Right ventricle myocardium inferior (tissue), 1 donor: ENCODE measurements at places on chromosomes 5 and 9.

GRCh38 chr5:17817990-17818389 is 183.7 kb downstream of the TAF11L14 start:
- no peak for DNase-seq

- DNase-seq = no peak
Measured at GRCh38 chr5:26791021-26791420, 247.4 kb downstream of the CDH9 start.

GRCh38 chr5:366541-367357 is 45.2 kb downstream of the AHRR start:
- DNase-seq = peak; percentile 21

- no peak for DNase-seq
Measured at GRCh38 chr9:91515074-91515687, 91.5 kb upstream of the NFIL3 start.

GRCh38 chr5:17947029-17947428 is 312.8 kb downstream of the TAF11L14 start:
- no peak for DNase-seq

DNA sequence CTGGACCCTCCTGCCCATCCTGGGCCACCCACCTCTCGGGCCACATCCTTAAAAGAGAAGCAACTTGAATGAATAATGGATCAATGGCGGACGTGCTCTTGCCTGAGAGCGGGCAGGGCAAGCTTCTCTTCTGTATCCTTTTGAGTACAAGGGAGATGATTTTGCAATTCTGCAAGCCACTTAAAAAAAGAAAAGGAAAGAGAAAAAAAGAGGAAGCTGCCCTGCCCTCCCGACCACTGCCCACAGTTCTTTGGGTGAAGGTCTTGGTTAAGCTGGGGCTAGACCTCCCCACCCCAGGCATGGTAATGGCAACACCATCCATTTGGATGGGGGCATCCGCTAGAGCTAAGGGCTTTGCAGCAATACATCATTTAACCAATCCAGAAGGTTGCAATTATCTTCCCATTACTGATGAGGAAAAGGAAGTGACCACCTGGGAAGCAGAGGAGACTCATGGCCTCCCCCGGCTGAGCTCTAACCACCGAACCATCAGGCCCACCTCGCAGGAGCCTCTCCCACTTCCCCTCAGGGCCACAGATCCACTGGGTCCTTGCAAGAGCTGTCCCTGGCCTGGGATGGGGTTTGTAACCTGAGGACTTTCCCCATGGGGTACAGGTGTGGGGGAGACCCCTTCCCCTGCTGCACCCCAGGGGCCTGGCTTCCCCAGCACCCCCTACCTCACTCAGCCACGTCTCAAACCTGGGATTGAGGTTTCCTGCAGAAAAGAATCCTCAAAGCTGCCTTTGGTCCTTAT is 27.8 kb upstream of the LAMC3 start:
- no peak for DNase-seq

DNA sequence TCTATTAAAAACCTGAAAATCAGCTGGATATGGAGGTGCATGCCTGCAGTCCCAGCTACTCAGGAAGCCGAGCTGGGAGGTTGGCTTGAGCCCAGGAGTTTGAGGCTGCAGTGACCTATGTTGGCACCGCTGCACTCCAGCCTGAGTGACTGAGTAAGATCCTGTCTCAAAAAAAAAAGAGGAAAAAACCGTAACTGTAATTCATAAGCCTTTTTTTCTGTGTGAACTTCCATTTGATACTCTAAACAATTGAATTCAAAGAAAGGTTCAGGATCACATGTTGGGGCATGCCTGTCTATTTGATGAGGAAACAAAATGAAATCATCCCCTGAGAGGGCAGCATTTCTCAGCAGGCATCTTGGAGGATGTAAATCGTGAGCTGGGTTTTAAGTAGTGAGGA is 38.8 kb downstream of the ITGA2 start:
- no peak for DNase-seq

GRCh38 chr5:107485184-107485583 is 185.6 kb downstream of the EFNA5 start:
- no peak for DNase-seq

- DNase-seq = no peak
Measured at GRCh38 chr5:17364987-17365810, 132.8 kb upstream of the TAF11L2 start.

DNA sequence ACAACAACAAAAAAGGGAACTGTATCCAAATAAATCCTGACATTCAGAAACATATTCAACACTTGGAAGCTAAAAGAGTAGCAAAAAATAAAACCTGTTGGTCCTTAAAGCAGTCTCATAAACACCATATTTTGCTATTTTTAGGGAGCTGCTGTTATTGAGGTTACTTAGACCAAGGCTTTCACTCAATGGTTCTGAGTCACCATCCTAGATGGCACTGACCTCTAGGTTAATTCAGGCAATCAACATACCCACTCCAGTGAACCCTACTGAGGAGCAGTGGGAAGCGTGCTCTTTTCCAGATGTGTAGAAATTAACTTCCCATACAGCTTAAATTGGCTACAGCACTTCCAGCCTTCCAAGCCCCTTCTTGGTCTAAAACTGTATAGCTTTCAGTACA is 5.2 kb downstream of the GNAQ start:
- no peak for DNase-seq

- no peak for DNase-seq
Measured at GRCh38 chr5:160494451-160494850, 72.8 kb downstream of the PTTG1 start.

DNA sequence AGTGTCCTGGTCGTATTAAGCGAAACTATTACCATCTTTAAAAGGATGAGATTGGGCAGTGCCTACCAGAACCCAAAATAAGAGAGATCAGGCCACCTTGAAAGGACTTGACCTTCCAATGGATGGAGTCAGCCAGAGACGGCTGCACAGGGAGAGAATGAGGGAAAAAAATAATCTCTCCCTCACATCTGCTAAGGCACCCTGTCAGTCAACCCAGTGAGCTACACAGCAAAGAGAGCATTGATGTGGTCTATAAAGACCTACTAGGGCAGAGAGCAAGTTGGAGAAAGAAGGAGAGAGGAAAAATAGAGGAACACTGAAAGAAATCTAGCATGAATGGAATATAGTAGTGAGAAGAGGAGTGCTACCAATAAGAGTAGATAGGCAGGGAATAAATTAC is 68.0 kb upstream of the FTMT start:
- no peak for DNase-seq

DNA sequence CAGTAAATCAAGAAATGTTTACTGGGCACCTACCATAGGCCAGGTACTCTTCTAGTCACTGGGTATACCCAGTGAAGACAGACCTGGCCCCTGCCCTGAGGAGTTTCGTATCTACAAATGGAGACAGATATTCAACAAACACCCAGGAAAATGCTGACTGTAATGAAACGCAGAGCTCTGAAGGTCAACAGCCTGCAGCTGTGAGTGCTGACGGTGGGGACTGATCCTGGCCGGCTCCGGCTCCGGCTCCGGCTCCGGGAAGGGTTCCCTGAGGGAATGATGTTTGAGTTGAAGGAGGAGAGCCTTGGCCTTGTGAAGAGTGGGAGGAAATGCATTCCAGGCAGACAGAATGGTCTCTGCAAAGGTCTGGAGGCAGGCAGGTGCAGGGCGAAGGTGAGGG is 23.1 kb downstream of the FGFR4 start:
- DNase-seq = no peak

DNA sequence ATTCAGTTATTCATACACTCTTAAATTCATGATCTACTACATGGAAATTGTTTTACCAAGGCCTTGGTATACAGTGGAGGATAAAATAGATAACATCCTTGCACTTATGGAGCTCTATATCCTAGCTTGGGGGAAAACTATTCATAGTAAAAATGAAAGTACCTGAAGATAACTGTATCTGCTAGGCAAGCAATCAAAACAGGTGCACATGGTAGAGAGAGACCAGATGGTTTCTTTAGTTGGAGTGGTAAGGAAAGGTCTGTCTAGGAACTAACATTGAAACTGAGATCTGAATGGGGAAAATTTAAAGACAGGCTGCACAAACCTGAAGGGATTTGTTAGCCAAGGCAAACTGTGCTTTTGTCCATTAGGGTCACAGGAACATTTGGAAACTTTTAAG is 11.1 kb upstream of the SLCO4C1 start:
- no peak for DNase-seq

DNA sequence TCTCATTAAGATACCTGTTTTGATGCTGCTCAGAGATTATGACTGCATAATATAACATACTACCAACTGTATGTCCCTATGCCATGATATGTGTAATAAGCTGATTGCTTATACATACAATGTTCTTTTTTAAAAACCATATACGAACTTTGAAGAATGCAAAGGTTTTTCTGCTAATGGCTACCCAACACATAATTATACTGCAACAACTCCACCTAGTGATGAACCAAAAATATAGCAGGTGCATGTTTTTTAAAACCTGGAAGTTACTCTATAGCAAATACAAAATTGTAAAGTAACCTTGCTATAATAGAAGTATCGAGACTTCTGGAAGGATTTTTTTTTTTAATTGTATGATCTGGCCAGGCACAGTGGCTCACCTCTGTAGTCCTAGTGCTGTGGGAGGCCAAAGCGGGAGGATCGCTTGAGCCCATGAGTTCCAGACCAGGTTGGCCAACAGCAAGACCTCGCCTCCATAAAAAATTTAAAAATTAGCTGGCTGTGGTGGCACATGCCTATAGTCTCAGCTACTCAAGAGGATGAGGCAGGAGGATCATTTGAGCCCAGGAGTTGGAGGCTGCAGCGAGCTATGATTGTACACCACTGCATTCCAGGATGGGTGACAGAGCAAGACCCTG is 49.1 kb downstream of the HOMER1 start:
- no peak for DNase-seq

DNA sequence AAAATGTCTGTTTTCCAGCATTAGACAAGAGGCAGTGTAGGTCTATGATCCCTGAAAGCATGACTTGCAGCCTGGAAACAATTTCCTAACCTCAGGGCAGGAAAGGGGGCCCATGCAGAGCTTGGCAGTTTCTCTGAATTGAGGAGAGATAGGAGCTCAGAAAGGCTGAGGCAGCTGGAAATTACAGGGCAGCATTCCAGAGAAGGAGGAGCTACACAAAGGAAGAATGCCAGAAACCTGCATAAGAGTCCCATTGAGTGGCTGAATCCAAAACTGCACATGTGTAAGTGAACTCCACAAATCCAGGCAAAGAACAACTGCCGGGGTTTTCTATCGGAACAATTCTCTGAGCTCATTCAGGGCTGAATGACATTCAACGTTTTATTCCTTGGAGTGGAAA is 346.8 kb downstream of the PIK3R1 start:
- DNase-seq = no peak

DNA sequence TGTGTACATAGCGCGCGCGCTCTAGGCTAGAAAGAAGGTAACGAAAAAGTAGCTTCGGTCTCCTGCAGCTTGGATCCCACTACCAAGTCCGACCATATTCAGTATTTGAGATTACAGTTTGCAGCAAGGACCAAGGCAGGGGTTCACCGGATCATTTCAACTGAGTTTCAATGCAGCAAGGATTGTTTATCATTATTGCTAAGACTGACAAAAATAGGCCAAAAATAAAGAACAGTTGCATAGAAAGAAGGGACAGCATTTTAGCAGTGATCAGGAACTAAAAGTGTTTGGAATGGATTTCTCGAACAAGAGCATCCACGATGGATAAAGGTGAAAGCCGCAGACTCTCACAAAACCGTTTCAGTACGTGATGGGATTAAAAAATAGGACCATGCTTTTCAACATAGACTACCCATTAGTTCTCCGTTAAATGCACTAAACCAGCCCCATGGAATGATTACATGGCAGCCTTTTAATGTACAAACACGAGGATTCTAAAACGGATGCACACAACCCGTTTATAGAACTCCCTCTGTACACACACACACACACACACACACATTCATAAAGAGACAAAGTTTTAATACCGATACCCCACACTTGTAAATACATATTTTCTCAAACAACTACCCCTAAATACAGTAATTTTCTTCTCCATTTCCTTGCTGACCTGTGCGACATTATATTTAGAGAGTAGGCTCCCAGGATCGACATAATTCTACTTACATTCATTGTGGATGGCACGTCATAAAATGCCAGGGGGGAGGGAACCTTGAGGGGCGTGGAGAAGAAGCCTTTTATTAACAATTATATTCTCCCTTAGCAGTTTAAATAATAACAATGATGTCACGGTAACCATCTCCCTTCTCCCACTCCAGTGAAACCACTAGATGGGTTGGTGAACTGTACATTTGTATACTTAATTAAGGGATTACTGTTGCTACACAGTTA is 197.1 kb downstream of the MEF2C start:
- DNase-seq = no peak

GRCh38 chr9:93577078-93577974 is 942 bp downstream of the PHF2 start:
- no peak for DNase-seq

GRCh38 chr5:12183003-12183402 is 278.8 kb upstream of the CTNND2 start:
- no peak for DNase-seq

- no peak for DNase-seq
Measured at GRCh38 chr9:129337336-129338140, 159.5 kb upstream of the IER5L start.

GRCh38 chr5:172428224-172429166 is 25.8 kb downstream of the SH3PXD2B start:
- no peak for DNase-seq

DNA sequence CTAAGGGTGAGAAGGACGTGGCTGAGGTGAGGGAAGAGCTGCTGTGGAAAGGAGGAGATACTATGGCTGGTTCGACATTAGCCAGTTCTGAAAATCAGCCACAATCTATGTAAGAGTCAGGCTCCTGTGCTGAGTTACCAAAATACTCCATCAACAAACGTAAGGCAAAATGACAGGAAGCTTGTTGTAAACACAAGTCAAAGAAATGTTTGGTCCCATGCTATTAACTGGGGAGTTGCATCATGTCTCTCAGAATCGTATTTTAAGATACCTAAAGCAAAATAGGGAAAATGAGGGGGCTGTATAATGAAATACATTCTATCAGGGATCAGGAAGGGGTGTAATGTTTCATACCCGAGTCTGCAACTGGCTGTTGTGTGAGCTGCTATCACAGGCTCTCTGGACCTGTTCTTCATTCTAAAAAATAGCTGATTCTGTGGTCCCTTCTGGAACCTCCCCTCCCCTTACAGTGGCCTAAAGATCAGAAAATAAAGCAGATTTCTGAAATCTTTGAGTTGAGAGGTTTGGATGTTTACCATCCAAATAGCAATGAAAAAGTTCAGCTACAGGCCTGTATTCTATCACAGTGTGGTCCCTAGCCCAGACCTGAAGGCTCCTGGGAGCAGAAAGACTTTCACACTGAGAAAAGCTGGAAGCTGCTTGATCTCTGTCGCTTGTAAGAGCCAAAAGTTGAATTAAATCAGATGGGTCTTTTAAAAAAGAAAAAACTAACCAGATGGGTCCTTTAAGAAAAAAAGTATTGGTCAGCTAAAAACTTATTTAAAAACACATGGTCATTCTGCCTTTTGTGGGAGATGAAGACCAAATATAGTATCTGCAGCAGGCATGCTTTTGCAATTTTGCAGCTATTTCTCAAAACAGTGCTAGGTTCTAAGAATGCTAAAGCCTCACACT is 97.8 kb upstream of the SMC5 start:
- DNase-seq = no peak

DNA sequence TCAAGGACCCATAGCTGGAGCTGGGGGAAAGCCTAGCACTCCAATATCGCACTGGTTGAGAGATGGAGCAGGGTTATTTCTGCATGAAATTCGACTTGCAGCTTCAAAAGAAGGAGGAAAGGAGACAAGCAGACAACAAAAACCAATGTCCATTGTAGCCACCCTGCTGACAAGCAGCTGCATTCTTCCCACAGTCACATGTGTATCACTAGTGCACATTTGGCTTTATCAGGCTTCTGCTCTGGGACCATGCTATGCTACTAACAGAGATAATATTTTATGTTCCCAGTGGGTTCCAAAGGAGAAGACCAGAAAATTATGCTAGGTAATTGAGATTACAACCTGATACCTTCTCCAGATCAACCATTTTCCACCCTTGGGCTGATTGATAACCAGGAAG is 59.7 kb downstream of the MFAP3 start:
- DNase-seq = no peak
